ENCODE measurements at places on chromosomes 11 and 22.

DNA sequence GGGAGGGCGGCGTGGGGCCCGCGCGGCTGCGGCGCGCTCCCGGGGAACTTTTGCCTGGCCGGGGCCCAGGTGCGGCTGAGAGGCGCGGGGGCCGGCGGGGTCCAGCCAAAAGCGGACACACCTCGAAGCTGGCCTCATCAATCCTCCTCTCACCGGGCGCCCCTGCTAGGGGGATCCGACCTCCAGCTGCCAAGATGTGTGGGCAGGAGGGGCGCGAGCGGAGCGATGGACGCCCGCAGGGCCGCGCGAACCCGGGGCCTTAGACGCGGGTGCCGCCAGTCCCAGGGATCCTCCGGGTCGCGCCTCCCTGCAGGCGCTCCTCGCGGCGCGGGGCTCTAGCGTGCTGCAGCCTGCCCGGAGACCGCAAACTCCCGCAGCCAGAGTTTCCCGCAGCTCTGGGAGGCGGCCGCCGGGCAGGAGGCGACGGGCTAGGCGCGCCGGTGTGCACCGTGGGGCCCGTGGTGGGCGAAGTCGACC is 785 bp downstream of the IGSF9B start:
- peak; percentile 21 for DNase-seq

DNA sequence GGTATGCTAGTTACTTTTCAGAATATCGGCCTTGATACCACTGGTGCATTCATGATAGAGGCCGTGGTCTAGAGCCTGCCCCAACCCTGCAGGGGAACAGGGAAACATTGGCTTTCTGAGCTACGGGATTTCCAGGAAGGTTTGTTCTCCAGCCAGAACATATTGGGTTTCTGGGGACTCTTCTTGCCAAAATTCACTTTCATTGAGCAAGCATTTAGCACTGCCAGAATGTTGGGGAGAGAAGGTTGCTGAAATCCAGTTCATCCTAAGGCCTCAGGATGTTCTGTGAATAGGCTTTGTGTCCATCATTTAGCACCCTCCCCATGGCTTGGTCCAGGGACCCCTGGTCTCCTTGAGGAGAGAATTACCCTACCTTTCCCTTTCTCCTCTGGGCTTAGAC is 36.7 kb downstream of the DRG1 start:
- no peak for DNase-seq

DNA sequence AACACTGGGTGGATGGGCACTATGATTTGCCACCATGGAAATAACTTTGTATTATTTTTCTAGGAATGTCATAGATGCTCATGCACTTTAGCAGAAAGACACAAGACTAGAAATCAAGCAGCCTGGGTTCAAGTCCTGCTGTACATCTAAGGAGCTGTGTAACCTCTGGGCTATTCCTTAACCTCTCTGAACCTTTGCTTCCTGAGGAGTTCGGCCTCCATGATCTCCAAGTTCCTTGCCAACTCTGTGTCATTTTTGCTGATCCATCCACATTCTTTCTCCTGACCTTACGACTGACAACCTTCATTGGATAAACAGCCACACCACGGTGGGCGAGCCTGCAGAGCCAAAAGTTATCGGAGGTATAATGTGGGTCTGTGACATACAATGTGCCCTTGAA is 24.1 kb downstream of the ETS1 start:
- DNase-seq = no peak

- no peak for DNase-seq
Observed at GRCh38 chr11:93653080-93653479, 8.4 kb upstream of the CEP295 start.

DNA sequence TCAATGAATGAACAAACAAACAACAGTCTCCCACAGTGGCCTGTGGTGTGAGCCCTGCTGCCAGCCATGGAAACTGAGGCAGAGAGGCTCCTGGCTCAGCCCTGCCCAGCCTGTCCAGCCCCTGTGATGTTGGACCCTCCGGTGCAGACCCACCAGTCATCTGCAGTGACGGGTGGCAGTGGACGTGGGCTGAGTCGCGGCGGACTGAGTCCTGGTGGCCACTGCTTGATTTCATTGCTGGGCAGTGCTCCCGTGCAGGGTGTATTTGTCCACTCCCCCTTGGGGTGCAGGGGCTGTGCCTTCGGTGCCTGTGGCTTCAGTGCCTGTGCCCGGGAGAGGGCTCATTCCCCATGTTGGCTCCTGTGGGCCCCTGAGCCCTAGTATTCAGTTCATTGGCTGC is 31.9 kb upstream of the MUC5AC start:
- no peak for DNase-seq

GRCh38 chr11:84963240-84963639 is 663.9 kb downstream of the DLG2 start:
- DNase-seq = no peak

DNA sequence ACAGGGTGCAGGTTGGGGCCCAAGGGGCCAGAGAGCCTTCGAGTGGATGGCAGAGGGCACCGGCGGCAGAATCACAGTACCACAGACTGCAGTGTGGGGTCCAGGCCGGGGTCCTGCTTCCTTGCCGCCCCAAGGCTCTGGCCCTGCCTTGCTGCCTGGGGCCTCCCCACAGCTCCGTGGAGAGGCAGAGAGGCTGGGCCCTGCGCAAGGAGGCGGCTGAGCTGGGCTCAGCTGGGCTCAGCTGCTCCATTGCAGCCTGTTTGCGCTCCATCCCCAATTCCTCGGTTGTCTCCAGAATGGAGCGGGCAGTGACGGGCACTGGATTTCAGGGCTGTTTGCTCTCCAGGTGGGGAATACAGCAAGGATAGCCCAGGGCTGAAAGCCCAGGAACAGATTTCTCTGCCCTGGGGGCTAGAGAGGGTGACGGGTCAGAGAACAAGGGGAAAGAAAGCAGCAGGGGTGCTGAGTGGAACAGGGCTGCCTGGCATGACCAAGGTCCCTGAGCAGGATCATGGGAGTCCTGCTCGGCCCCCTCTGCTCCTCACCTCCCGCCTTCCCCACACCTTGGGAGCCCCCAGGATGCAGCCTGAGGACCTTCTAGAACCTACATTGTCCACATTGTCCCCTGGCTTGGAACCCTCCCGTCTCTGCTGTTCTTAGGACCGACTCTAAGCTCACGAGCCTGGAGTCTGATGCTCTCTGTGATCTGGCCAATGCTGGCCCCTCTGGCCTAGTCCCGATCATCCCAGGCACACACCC is 18.9 kb downstream of the MRGPRG start:
- no peak for DNase-seq

GRCh38 chr11:3164138-3164551 is 965 bp downstream of the OSBPL5 start:
- no peak for DNase-seq

DNA sequence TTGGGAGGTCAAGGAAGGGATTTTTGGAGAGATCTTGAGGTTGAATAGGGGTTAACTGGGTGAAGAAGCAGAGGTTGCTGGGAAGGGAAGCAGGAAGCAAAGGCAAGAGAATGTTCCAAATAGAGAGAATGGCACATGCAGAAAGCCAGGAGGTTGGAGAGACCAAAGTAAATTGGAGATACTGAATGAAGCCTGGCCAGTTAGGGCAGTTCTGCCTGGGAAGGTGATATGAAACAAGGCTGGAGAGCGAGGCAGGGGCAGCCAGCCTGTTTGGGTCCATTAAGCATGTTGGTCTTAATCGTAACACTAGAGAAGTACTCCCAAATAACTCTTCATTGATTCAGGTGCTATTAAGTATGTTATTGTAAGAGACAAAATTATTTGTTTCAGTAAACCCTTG is 48.2 kb downstream of the ZNF143 start:
- no peak for DNase-seq

DNA sequence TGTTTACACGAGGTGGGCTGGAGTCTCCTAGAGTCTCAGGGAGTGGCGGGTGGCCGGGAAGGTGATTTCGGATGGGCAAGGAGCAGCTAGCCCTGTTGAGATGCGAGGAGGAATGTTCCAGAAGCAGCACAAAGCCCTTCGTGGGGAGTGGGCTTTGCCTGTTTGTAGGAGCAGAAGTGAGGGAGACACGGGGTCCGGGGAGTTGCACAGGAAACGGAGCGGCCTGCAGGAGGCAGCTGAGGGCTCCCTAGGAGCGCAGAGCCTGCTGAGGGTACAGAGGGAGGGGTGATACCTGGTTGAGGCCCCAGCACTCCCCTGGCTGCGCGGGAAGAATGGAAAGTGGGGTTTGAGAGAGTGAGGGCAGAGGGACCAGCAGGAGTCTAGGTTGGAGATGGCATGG is 847.2 kb downstream of the TBC1D22A start:
- no peak for DNase-seq

DNA sequence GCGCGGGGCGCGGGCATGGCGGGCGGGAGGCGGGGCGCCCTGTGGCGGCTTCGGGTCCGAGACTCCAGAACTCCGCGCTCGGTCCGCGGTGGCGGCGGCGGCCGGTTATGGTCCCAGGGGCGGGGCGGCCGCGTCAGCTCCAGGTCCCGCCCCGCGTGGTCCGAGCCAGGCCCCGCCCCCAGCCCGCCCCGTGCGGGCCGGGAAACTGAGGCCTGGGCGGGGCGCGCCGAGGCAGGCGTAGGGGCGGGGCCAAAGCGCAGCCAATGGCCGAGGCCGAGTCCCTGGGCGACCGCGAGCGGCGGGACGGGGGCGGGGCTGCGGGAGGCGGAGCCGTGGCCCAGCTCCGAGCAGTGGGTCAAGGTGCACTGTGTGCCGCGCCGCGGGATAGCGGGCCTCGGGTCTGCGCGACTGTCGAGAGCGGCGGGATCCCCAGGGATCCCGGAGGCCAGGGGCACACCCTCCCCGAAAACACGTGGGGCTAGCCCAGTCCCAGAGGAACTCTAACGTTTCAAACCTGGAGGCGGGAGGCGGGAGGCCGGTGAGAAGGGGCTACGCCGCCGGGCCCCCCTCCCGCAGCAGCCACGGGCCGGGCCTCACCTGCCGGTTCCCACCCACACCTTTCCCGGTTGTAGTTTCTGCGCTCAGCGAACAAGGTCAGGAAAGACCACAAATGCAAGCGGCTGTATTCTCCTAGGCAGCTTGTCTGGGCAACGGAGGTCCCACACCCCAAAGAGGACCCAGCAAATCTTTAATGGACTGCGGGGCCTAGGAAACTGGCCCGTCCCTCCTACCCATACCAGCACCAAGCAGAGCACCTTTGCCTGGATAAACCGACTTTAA is at the start of gene SLC25A1:
TSS of gene SLC25A1 (minus strand) at position 80 of the 840 bp plus-strand sequence. CDS start at position 17, 63 bp downstream.
- DNase-seq = peak; percentile 93

GRCh38 chr11:46277313-46277621 is 195 bp upstream of the CREB3L1 start:
- DNase-seq = no peak

DNA sequence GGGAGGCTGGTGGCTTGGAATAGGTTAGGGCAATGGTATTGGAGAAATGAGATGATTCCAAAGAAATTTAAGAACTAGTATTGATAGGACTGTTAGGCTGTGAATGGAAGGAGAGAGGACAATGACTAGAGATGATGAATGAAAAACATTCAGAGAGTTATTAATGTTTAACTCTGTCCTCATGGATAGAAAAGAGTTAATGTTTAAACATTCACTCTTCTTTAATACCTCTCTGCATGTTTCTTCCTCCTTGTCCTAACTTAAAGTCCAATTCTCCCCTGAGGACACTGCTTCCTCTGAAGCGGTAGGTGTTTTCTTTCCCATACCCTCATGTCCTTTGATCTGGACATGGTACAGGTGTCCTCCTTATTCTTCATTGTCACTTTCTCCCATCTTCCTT is 13.4 kb downstream of the CHEK1 start:
- no peak for DNase-seq

- no peak for DNase-seq
Observed at GRCh38 chr11:77407613-77408012, 66.3 kb downstream of the PAK1 start.

GRCh38 chr22:44097263-44098020 is 73.3 kb downstream of the PARVB start:
- no peak for DNase-seq

GRCh38 chr22:44840611-44841322 is 88.4 kb downstream of the ARHGAP8 start:
- no peak for DNase-seq

- no peak for DNase-seq
Observed at GRCh38 chr11:17066691-17067090, 10.8 kb downstream of the RPS13 start.

DNA sequence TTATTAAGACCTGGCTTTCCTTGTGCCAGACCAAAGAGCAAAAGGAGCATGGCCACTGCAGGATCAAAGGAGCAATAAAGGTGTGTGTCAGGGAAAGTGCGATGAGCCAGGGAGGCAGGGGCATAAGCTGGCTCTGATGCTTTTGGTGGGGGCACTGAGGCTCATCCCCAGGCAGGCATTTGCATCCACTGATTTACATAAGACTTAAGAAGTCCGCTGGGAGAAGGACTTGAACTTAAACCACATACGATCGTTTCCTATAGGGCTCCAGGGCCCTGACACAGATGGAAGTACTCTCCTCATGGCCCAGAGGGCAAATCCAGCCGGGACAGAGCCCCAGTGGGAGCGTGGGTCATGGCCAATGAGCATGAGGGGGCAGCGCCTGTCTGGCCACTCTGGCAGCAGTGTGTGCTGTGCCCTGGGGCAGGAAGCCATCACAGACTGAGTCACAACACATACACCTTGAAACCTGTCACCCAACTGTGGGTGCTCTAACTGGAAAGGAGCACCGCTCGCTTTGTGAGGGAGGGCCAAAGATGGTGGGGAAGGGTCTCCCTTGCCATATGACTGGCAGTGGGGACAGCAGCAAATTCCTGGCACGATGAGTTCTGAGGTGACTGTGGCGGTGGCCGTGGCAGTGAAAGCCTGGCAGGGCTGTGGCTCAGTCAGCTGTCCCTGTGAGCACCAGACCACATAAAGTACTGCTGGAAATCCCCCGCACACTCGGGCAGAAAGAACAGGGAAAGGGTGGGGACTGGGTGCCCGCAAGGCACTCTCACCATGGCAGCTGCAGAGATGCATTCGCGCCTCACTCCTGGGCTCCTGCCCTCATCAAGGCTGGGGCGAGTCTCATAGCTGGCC is 79.4 kb upstream of the LMO1 start:
- DNase-seq = no peak

GRCh38 chr11:27605422-27605821 is 94.8 kb downstream of the BDNF start:
- no peak for DNase-seq

DNA sequence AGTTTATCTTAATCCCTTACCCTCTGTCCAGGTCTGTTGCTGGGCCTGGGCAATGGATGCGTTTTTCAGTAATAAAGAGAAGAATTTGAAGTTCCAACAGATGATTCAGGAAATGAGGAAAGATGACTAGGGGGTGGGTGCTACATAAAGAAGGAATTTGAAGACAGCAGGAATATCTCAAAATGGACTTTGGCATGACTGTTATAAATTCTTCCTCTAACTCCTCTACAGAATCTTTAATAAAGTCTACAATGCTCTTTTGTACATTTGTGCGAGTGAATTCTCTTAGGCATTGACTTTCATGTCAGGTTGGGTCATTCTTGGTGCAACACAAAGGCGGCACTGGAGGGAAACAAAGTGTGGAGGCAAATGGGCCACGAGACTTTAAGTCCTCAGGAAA is 35.1 kb upstream of the PRSS23 start:
- no peak for DNase-seq

DNA sequence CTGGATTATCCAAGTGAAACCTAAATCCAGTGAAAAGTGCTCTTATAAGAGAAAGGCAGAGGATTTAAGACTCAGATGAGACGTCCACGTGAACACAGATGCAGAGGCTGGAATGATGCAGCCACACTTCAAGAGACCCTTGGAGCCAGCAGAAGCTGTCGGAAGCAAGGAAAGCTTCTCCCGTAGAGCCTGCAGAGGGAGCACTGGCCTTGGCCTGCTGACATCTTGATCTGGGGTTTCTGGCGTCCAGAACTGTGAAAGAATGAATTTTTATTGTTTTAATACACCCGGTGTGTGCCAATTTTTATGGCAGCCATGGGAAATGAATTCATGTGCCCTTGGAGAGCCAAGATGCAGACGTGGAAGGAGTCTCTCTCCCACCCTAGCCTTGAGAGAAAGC is 407.0 kb upstream of the B3GAT1 start:
- no peak for DNase-seq
